CD4-positive, alpha-beta T cell treated with Interleukin-1 beta for 1 hour (primary cell): ENCODE measurements at places on chromosomes 1 and 21.

- DNase-seq, result no peak
These were observed 49.2 kb upstream of the CCDC190 start for GRCh38 chr1:162910161-162910560.

DNA sequence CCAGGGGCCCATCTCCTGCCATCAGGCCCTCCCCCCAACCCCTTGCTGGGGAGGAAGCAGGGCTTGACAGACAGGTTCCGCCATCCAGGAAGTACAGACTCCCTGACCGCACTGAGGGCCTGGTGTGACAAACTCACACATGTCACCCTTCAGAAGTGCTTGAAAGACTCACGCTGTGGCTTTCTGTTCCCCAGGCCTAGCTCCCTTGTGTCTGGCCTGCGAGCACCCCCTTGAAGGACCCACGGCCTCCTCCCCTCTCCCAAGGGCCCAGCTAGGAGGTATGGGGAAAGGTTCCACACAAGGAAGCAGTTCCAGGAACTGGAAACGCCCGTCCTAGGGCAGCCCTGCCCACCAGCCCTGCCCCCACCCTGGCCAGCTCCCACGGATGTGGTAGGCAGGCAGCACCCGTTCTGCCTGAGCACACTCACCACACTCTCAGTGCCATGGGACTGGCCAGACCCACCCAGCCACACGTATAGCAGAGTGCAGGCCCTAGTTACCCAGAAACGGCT is 26.7 kb downstream of the SLC2A1 start:
- peak; percentile 84 for DNase-seq

DNA sequence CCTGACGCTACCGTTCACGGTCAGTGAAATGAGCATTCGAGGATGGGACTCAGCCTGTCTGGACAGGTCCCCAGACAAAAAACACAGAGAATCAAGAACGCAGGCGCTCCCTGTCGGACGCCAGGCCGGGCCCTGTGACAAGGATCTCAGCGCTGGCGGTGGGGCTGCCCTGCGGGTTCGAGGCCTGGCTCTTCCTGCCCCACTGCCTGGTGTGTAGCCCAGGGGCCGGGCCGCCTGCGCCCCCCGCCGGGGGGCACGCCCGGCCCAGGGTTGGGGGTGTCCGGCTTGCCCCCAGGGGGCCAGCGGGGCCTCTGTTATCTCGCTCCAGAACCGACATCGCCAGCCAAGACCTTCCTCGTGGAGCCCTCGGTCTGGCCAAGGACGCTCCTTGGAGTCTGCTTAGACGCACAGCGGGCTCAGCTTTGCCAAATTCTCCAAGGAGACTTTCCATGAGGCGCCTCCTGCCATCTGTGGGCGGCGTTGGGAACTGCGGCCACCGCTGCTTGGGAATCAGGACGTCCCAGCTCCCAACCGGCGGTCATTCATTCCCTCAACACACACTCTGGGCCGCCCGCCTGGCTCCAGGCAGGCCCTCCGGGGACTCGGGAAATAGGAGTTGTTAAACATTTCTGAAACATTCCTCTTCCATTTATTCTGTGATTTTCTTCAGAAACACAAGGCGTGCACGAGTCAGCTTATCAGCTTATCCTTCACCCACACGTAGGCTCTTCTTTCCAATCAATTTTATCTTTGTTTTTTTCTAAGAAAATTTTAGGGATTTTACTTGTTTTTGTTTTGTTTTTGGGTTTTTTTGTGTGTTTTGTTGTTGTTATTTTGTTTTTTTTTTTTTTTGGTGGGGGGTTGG is 11.3 kb upstream of the RIPK4 start:
- no peak for DNase-seq

- no peak for DNase-seq
These were observed 26.2 kb upstream of the LBR start for GRCh38 chr1:225453797-225454648.

DNA sequence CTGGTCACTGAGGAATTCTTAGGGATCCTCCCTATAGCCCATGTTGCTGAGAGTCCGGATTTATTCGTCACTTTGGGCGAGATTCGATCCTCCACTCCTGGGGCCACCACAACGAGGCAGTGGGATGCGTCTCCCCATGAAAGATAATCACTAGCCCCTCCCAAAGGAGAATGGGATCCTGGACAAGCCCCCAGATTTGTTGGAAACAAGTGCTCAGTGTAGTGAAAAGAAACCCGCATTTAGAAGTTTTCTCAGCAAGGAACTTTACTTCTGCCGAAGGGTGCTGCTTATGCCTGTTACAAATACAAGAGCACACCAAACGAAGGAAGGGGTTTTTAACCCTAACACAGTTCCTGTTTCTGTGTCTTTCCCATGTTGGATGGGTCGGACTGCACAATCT is 83.3 kb downstream of the ZFYVE9 start:
- DNase-seq, result no peak

- DNase-seq, result no peak
These were observed 38.8 kb downstream of the DDR2 start for GRCh38 chr1:162670928-162671663.
